ENCODE measurements at places on chromosomes 12 and 14. TPM values are rescaled to one million over a fixed set of nuclear protein-coding genes. Genes with fewer than 3 reads are reported as not detected.

DNA sequence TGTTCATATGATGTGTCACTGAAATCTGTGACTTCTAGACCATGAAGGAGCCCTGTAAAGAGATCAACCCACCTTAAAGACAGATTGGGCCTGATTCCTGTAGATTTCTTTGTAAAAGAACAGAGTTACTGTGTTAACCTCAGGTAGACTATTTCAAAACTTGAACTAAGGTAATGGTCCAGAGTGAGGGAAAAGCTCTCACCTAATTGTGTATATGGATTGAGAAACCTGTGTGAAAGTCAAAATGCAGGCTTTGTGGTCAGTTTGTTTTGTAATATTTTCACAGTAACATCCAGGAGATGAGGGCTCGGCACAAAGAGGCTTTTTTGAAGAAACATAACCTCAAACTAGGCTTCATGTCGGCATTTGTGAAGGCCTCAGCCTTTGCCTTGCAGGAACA lies 16.4 kb downstream of the DLST start:
- H3K4me1 ChIP-seq = no peaks in the 10 kb centered on the region
- no peak overlapping the region for H3K27ac ChIP-seq
- DNase-seq = no peak
- peaks cover 99% of the 10 kb centered on the region for H3K36me3 ChIP-seq

DNA sequence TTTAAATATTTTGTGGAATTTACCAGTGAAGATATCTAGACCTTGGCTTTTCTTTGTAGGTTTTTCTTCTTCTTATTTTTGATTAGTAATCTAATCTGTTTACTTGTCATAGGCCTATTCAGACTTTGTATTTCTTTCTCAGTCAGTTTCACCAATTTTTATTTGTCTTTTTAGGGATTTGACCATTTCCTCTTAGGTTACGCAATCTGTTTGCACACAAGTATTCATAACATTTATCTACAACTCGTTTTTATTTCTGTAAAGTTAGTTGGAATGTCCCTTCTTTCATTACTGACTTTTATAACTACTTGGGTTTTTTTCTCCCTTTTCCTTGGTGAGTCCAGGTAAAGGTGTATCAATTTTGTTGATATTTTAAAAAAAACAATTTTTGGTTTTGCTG lies 545.7 kb downstream of the AACS start:
- H3K27ac ChIP-seq = no peak overlapping the region
- no peaks in the 10 kb centered on the region for H3K36me3 ChIP-seq
- H3K4me1 ChIP-seq = no peaks in the 10 kb centered on the region
- no peak overlapping the region for H3K4me3 ChIP-seq

DNA sequence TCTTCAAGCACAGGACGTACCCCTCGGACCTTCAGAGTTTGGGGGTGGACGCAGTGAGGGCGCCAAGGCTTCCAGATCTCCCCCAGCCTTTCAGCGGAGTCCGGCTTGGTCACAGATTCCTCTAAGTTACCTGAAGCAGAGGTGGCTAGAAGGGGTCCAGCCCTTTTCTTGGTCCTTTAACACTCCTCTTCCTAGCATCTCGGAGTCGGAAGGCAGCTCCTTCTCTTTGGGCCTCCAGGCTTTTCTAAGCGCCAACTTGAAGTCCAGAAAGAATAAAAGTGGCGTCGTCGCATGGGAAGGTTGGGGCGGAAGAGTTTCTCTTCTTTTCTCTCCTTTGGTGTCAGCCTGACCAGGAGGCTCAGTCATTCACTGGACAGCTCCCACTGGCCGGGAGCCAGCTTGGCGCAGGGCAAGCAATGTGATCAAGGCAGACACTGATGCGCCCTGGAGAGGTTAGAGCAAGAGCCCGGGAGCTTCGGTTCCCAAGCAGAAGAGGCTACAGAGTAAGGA lies 9.6 kb downstream of the OR6S1 start:
- H3K27me3 ChIP-seq = peaks cover 3% of the 10 kb centered on the region
- H3K4me1 ChIP-seq = peaks cover 29% of the 10 kb centered on the region
- no peaks in the 10 kb centered on the region for H3K36me3 ChIP-seq
- no peak for DNase-seq
- H3K27ac ChIP-seq = peak overlapping the region; percentile 37

GRCh38 chr12:3341594-3341993 lies 149.4 kb upstream of the PRMT8 start:
- H3K4me3 ChIP-seq = no peak overlapping the region
- no peak for DNase-seq
- peaks cover 20% of the 10 kb centered on the region for H3K27me3 ChIP-seq

- no peak overlapping the region for H3K4me3 ChIP-seq
- H3K27ac ChIP-seq = no peak overlapping the region
- H3K27me3 ChIP-seq = peaks cover 24% of the 10 kb centered on the region
- no peak for DNase-seq
- no peaks in the 10 kb centered on the region for H3K4me1 ChIP-seq
- H3K36me3 ChIP-seq = no peaks in the 10 kb centered on the region
Measured at GRCh38 chr14:78951602-78952001, 781.4 kb downstream of the NRXN3 start.

DNA sequence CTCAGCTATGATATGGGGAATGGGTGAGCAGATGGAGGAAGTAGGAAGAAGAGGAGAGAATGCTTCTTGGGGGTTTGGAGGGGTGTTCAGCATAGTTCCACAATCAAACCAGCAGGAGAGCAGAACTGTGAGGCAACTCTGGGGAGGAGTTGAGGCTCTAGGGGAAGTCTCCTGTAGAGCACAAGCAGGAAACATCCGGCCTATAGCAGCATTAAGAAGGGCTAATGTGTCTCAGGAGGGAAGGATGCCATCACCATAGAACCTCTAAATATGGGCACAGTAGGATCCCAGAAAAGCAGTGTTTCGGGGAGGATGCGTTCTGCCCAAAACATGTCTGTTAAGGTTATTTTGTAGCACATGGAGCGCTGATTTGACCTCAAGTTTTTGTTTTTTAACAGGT lies 8.4 kb upstream of the SALL2 start:
- no peaks in the 10 kb centered on the region for H3K36me3 ChIP-seq
- no peak overlapping the region for H3K27ac ChIP-seq
- H3K4me1 ChIP-seq = peaks cover 6% of the 10 kb centered on the region
- H3K27me3 ChIP-seq = peaks cover 37% of the 10 kb centered on the region

GRCh38 chr14:95339301-95339865 lies 19.7 kb upstream of the CLMN start:
- H3K4me1 ChIP-seq = no peaks in the 10 kb centered on the region
- H3K27ac ChIP-seq = no peak overlapping the region
- H3K36me3 ChIP-seq = no peaks in the 10 kb centered on the region

DNA sequence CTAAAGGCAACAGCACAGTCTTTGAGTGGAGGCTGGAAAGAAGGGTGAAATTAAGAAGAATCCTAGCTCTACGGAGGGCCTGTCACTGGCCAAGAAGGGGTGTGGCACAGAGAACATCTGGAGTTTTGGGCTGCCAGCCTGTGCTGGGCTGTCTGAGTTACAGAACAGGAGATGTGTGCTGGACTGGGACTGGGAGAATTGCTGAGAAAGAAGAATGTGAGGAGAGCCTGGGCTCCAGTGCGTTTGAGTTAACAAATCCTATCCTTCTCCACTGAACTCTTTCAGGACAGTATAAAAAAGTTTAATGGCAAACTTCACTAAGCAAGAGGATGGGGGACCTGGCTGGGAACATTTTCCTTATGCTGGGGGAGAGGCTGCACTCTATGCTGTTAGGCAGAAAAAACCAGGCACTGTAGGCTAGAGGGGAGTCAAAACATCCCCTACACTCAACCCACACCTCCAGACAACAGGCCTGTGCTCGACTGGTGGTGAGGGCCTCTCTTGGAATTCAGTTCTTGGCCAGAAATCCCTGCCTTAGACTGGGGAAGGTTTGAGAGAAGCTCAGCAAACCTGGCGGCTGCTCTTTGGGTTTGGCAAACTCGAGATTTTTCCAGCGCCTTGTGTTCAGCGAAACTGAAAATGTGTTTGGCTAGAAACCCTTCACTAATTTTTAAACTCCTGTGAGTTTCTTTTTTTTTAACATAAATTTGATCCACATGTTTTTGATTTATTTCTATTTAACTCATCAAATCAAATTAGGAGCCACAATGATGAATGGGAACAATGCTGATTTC lies 217.3 kb downstream of the MON2 start:
- H3K27ac ChIP-seq = no peak overlapping the region
- H3K4me1 ChIP-seq = no peaks in the 10 kb centered on the region
- H3K4me3 ChIP-seq = no peak overlapping the region
- H3K27me3 ChIP-seq = peaks cover 2% of the 10 kb centered on the region

- peak overlapping the region; percentile 11 for H3K4me3 ChIP-seq
- DNase-seq = no peak
- peaks cover 29% of the 10 kb centered on the region for H3K4me1 ChIP-seq
- H3K36me3 ChIP-seq = no peaks in the 10 kb centered on the region
- no peak overlapping the region for H3K27ac ChIP-seq
Measured at GRCh38 chr12:6830286-6830890, 2.2 kb downstream of the P3H3 start.

GRCh38 chr14:33629792-33630191 lies 321.1 kb downstream of the EGLN3 start:
- H3K27ac ChIP-seq = no peak overlapping the region
- no peak for DNase-seq
- H3K36me3 ChIP-seq = no peaks in the 10 kb centered on the region
- H3K4me3 ChIP-seq = no peak overlapping the region

DNA sequence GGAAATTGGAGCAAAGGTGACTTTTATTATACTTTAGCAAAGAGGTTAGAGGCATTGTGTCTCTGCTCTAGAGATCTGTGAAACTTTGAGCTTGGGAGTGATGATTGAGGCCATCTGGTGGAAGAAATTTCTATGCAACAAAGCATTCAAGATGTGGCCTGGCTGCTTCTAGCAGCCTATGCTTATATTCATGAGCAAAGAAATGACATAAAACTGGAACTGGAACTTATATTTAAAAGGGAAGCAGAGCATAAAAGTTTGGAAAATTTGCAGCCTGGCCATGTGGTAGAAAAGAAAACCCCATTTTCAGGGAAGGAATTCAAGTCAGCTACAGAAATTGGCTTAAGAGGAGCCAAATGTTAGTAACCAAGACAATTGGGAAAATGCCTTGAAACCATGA lies 70.4 kb downstream of the SDR9C7 start:
- peaks cover 2% of the 10 kb centered on the region for H3K36me3 ChIP-seq
- no peak overlapping the region for H3K27ac ChIP-seq
- H3K27me3 ChIP-seq = peaks cover 18% of the 10 kb centered on the region
- H3K4me3 ChIP-seq = no peak overlapping the region
- no peak for DNase-seq

GRCh38 chr12:109927622-109928021 lies 27.5 kb downstream of the TCHP start:
- peak overlapping the region; percentile 1 for H3K27ac ChIP-seq
- no peak overlapping the region for H3K4me3 ChIP-seq
- H3K4me1 ChIP-seq = peaks cover 6% of the 10 kb centered on the region

- no peaks in the 10 kb centered on the region for H3K36me3 ChIP-seq
- peak overlapping the region; percentile 74 for H3K27ac ChIP-seq
- no peak for DNase-seq
- peaks cover 29% of the 10 kb centered on the region for H3K4me1 ChIP-seq
- H3K27me3 ChIP-seq = no peaks in the 10 kb centered on the region
- no peak overlapping the region for H3K4me3 ChIP-seq
Measured at GRCh38 chr14:89674936-89675335, 257.9 kb upstream of the FOXN3 start.

DNA sequence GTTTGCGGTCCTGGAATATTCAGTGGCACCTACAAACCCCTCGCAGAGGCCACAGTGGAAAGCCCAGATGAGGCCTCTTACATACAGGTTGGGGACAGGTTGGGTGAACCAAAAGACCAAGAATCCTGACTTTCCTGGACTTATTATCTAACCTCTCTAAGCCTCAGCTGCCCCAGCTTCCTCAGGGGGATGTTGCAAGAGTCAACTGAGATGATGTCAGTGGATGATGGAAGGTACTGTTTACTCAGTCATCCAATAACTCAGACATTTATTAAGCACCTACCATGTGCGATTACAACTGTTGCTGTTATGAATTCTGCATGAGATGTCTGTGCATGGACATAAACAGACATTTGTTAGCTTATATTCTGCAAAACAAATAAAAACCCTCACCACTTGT lies 72.8 kb downstream of the RFX4 start:
- no peak overlapping the region for H3K4me3 ChIP-seq
- H3K36me3 ChIP-seq = peaks cover 8% of the 10 kb centered on the region
- DNase-seq = no peak
- H3K27me3 ChIP-seq = no peaks in the 10 kb centered on the region

DNA sequence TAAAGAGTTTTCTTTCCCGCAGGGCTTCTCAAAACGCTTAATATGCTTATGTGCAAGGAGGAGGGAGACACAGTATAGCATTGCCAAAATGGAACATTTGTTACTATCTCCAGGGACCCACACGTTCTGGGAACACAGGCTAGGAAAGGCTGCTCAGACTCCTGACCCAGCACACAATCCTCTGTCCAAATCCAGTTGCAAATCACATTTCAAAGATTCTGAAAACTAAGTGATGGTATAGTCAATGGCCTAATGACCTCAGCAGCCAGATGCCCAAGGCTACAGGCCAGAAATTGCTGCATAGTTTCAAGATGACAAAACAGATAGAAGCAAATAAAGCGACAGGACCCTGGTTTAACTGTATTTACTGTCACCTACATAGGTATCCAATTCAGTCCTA lies 97.0 kb upstream of the GRIP1 start:
- DNase-seq = no peak
- no peak overlapping the region for H3K4me3 ChIP-seq
- H3K4me1 ChIP-seq = peaks cover 40% of the 10 kb centered on the region
- no peaks in the 10 kb centered on the region for H3K36me3 ChIP-seq

Gene PALS1
- polyA plus RNA-seq = 3.0 TPM

Gene FITM1
- polyA plus RNA-seq = 0.52 TPM

Gene BEGAIN
- 0.27 TPM for polyA plus RNA-seq

Gene EPYC
- polyA plus RNA-seq = not detected

Gene AREL1
- polyA plus RNA-seq = 19.3 TPM

Gene PDZRN4
- not detected for polyA plus RNA-seq
